ENCODE measurements at places on chromosomes 12 and 14. TPM values are rescaled to one million over a fixed set of nuclear protein-coding genes. Genes with fewer than 3 reads are reported as not detected.

DNA sequence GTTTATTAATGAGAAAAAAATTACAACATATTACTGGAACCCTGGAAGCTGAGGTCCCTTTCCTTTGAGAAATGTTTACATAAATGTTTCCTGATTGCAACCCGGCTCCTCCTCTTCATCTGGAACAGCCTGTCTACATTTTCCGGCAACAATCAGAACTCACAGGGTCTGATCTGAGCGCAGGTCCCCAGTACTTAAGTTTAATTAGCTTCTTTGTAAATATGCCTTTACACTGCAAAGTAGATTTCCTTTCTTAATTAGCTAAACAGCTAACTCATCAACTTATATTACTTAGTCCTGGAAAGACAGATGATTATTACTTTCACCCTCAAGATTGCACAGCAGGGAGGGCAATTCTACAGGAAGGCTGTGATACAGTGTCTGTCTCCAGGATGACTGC is 213.0 kb downstream of the MON2 start:
- no peak for DNase-seq

DNA sequence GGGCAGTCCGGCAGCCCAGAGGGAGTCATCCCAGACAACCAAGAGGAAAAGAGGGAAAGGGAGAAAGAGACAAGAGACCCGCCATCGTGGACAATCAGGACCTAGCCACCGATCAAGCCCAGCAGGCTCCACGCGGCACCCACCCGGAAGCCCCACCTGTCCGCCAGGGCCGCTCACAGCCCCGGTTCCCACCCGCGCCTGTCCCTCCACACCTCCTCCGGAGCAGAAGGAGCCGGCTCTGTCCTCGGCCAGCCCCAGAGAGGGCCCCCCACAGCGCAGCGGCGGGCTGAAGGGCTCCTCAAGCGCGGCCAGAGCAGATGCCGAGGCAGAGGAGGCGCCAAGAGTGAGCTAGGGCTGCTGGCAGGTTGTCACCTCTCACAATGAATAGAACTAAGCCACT is 784.7 kb upstream of the FBXO33 start:
- no peak for DNase-seq

The SMIM41 gene
- total RNA-seq, result not detected

DNA sequence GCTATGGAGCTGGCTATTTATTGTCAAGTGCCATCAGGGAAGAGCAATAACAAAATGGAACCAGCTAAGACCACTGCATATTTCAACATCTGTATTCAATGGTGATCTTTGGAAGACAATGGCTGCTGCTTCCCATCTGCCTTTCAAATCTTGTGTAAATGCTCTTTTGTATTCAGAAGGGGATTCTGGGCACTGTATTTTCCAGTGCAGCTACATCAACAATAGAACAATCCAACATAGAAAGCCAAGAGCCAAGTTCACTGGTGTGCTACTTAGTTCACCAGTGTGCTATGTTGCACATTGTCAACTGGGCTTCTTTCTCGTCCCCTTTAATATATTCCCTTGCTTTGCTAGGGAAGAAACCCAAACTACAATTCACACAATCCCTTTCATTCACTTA is 128.8 kb upstream of the OR4E1 start:
- DNase-seq, result no peak

DNA sequence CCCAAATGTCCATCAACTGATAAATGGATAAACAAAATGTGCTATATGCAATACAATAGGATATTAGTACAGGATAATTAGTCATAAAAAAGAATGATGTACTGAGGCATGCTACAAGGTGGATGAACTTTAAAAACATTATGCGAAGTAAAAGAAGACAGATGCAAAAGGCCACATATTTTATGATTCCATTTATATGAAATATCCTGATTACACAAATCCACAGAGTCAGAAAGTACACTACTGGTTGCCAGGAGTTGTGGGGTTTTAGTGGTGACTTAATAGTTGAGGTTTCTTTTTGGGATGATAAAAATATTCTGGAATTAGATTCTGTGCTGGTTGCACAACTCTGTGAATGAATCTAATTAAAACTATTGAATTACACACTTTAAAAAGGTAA is 12.6 kb downstream of the TRIM9 start:
- no peak for DNase-seq

The LYZ gene
- 17.3 TPM for total RNA-seq

DNA sequence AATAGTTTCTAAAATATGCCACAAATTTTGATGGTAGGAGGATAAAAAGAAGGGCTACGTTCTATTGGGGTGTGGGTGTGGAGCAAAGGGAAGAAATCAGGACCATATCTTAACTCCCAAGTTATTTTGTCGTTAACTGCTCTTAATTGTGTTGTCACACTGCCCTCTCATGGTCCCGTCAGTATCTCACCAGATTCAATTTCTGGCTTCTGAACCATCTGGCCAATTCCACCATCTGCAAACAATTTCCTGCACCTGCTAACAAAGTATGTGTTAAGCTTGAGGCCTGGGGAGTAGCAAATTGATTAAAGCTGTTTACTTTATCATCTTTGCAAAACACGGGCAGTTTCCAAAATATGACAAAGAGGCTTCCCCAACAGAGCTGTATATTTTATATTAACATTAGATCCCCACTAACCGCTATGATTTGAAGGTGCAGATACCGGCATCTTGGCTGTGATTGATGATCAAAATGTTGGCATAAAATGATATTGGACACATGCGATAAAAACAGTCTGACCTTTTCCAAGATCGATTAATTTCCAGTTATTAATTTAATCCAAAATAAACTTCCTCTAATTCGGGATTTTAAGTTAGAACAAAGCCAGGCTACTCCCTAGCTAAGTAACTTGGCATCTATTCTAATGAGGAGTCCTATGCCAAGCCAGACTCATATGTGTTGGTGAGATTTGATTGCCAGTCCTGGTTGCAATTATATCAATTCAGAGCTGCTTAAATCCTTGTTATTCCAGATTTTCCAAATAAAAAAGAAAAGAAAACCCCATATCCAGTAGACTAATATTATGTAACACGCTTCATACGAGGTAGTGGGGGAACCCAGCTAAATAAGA is 6.9 kb upstream of the DNM1L start:
- peak; percentile 43 for DNase-seq

The TMEM229B gene
- 0.88 TPM for total RNA-seq

DNA sequence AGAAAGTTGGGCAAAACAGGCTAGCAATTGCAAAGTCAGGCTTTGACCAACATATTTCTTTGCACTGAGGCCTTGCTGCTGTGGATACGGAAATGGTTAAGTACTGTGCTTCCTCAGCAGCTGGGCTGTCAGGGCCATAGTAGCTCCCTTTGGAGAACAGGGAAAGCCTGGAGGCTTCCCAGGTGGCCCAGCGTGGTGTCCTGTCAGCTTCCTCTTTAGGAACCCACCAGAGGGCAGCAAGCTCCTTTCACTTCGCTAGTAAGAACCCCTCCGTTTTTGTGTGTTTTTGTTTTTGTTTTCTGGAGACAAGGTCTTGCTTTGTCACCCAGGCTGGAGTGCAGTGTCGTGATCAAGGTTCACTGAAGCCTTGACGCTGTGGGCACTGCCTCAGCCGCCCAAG is 1.7 kb upstream of the CFAP251 start:
- DNase-seq, result peak; percentile 25

The BLOC1S1 gene
- total RNA-seq, result 178 TPM

The CAND1 gene
- total RNA-seq, result 257 TPM

DNA sequence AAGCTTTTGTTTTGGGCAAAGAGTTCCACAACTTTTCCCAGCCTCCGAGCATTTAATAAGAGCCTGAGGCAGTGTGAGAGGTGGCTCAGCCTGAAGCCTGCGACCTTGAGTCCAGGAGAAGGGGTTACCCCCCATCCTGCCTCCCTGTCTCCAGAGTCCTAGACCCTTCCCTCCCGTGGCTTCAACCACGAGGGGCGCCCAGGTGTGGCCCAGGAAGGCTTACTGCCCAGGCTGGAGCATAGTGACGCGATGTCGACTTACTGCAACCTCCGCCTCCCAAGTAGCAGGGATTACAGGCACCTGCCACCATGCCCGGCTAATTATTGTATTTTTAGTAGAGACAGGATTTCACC is 641 bp downstream of the LRRC43 start:
- DNase-seq, result no peak

The JAG2 gene
- total RNA-seq, result 7.6 TPM

DNA sequence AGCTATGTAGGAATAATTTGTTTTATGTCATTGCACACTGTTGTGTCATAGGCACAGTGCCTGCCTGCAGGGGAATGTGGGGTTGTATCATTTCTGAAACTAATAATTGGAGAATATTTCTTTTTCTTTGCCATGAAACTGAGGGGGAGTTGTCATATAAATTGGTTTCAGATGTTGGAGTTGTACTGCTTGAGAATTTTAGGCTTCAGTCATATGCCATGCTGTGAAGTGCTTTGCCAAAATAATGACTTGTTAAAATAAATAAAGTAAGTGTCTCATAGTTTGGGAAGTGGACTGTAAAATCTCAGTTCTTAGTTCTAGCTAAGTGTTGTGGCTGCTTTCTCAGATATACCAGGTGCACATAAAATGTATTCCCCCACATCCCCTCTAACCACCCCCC is 116.8 kb downstream of the DAAM1 start:
- no peak for DNase-seq

The BIN2 gene
- total RNA-seq, result 3.4 TPM

GRCh38 chr12:51127050-51127729 is 43.8 kb upstream of the CSRNP2 start:
- DNase-seq, result no peak

The AHNAK2 gene
- 45.6 TPM for total RNA-seq

DNA sequence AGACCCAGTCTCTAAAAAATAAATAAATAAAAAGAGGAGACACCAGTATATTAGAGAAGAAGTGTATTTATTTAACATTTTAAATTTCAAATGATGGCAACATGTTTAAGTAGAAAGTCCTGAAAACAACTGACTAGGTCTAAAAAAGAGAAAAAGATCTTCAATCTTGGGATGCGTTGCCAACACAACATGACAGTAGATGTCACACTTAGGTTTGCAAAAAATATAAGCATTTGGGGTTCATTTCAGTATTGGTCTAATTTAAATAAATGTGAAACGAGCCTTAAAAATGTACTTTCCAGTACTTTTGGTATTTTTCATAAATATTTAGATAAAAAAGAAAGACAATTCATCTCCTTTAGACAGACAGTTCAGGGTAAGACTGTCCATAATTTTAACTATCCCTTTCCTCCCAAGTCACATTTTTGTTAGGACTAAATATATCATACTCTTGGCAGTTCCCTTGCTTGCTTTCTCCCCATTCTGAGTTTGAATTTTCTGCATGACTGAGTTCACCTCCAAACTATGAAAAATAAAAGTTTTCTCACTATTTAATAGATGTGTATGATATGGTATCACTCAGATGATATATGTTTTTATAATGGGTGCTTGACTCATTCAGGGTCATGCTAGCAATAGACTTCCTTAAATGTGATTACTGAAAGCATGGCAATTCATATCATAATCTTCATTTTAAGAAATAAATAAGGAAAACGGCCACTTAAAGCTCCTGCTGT is 4.3 kb downstream of the C14orf93 start:
- DNase-seq, result no peak

The CLMN gene
- 7.2 TPM for total RNA-seq

DNA sequence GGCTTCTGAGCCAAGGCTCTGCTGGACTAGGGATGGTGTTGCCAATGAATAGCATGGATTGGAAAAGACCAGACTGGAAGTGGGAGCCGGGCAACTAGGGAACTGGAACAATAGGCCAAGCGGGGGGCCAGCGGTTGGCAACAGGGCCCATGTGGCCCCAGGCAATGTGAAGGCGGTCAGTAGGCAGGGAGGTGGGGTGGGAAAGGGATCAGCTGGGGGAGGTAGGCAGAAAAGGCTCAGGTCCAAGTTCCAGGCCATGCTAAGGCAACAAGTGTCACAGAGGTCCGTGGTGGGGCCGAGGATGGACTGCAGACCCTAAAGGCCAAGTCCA is 14.9 kb upstream of the MLXIP start:
- peak; percentile 51 for DNase-seq

DNA sequence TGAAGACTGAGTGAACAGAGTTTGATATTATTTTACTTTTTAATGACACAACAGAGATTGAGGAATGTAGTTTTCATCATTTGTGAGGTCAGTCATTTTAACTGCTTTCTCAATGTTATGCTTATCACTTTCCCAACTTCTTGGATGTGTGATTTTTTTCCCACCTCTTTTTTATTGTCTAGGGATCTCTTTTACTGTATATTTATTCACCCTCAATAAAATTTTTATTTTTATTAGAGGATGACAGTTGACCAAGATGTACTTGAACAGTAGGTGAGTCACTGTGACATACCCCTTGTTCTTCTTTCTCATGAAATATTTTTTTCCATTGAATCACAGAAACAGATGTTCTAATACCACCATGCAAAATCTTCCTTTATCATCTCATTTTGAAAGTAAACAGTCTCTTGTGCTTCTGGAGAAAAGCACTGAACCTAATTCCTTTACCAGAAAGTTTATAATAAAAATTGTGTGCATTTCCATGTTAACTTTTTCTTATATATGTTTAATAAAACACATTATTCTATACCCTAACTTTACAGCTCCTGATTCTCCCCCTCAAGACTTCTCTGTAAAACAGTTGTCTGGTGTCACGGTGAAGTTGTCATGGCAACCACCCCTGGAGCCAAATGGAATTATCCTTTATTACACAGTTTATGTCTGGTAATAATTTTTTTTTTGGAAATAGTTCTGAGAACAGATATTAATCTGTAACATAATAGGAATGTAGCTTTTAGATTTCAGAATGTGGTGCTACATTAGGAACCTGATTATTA is 65.9 kb downstream of the PTPRQ start:
- no peak for DNase-seq

DNA sequence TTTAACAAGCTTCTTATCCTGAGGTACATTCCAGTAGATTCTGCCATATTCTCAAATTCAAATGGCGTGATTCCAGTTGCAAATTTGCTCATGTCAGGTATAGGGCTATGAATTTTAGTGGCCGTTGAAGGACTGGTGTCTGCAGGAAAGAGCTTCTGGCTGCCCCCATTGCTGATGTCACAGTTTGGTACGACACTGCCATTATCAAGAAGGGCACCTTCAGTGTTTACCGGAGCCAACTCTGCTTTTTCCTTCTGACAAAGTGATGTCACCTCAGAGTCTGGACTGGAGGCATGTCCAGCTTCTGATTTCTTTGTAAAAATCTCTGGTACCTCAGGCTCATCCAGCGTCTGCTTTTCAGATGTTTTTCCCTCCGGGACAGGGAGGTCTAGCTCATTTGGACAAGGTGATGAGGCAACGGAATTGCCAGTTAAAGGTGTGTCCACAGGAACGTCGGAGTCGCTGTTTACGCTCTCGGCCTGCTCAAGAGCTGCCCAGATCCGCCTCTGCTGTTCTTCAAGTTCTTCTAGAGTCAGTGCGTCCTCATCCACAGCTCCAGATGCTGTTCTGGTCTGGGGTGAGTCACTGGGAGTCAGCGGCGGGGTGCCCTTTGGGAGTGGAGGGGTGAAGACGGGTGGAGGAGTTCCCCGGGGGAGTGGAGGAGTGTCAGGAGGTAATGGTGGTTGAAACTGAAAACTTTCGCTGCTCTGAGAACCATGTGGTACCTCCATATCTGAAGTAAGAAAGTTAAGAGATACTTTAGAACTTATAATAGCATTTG is 27.0 kb downstream of the ZCCHC8 start:
- DNase-seq, result peak; percentile 67

- DNase-seq, result no peak
Observed at GRCh38 chr14:31411218-31411727, 9.1 kb downstream of the HEATR5A start.

GRCh38 chr12:87953256-87953860 is 75.8 kb downstream of the C12orf50 start:
- no peak for DNase-seq

Measured in uterus (tissue), 4 donors.